ENCODE measurements at places on chromosomes 4 and X. TPM values are rescaled to one million over a fixed set of nuclear protein-coding genes. Genes with fewer than 3 reads are reported as not detected.

- DNase-seq = no peak
Measured at GRCh38 chrX:137031039-137031438, 2.8 kb downstream of the GPR101 start.

DNA sequence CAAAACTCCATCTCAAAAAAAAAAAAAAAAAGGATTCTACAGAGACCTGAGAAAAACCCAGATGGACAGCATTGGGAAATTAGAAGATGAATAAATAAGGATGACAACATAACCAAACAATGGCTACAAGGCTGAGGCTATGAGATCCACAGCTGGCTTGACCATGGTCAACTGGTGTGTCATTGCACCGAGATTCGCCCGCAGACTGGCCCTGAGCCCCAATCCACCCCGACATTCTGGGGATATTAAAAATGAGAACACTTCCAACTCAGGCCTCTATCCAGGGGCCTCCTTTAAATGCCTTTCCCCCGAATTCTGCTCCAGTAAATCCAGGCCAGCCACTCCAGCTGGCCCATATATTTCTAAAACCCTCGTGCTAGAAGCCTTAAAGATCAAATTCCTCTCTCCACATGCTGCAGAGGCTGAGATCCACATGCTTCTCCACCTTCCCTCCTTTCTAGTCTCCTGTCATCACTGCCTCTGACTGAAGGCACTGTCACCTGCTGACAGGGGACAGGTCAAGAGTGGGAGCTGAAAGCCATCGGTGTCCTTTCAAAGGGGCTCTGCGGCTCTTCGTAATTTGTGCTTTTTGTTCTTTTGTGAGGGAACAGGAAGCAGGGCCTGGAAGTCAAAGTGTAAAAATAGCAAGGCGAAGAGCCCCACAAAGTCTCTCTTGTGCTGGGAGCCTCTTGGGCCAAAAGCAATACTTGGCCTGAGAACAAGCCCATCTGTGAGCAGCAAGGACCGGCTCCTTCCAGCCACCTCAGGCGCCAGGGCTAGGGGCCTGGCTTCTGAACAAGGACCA, 203.7 kb downstream of the NSUN7 start:
- no peak for DNase-seq

- DNase-seq = peak; percentile 28
Measured at GRCh38 chrX:150581093-150581775, 12.8 kb downstream of the MTM1 start.

DNA sequence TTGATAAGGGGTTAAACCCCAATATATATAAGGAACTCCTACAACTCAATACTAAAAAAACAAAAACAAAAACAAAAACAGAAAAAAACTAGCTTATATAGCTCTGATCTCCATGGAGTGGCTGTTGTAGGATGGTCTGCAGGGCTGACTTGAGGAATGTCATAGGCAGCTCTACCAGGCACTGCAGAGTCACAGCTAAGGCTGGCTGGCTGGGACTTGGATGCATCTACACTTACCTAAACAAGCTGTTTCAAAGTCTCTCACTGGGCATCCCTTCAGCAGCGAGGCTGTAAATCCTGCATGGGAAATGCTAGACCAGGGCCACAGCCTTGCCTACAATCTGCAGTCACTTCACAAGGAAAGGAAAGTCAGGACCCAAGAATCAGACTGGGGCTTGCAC, 61.3 kb downstream of the HOPX start:
- no peak for DNase-seq

DNA sequence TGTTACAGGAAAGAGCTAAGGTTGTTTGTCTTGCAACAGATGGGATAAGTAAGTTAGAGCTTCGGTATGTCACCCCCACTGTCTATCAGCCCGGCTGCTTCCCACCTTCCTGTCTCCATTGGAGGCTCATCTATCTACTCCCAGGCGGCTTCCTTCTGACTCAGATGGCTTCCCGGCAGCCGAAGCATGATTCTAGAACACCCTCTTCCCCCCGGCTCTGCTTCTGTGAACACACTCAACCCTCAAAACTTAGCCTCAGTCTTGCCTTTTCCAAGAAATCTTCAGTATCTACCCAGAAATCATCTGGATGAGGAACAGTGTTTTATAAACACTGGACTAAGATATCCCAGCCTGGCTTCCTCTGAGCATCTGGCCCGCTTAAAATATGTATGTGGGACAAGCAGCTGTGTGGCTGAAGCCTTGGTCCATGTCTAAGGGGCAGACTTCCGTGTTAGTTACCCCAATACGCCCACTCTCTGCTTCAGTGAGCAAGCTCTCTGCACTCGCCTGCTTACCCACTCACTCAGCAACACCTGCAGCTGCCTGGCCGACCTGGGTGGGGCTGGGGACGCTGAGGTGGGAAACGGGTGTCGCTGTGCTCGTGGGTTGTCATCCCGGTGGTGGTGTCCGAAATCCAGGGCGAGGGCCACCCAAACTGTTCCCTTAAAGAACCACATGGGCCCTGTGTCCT, 12.0 kb upstream of the SLC2A9 start:
- no peak for DNase-seq

- DNase-seq = no peak
Measured at GRCh38 chr4:147173797-147174432, 228.3 kb upstream of the TTC29 start.

DNA sequence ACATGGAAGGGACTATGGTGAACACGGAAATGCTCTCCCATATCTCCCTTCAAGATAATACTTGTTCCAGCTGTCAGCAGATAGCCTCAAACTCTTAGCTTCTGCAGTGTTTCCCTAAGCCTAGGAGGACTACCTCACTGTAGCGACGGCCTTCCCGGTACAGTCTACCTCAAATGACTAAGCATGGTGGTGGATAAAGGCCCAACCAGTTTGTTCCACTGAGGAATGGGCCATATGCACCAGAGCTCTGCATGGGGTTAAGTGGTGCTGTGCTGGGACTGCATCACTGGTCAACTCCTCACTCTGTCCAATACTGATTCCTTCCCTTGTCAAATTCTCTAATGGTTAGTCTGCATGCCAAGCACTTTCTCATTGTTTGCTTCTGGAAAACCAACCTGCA, 119.6 kb upstream of the GNPDA2 start:
- DNase-seq = no peak

GRCh38 chrX:32281853-32282252, 929.5 kb downstream of the DMD start:
- DNase-seq = no peak

DNA sequence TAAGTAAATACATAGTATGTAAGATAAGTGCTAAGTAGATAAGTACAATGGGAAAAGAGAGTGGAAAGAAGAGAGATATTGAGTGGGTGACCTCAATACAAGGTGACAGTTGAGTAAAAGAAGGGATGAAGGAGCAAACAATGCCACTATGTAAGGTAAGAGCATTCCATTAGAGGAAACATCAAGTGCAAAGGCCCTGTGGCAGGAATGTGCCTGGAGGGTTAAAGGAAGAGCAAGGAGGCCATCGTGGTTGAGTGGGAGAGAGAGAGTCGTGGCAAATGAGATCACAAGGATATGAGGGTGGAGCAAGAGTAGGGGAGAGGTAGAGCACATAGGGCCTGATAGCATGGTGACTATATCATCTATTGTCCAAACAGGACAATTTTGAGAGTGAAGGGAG, 13.4 kb downstream of the EDNRA start:
- DNase-seq = no peak

DNA sequence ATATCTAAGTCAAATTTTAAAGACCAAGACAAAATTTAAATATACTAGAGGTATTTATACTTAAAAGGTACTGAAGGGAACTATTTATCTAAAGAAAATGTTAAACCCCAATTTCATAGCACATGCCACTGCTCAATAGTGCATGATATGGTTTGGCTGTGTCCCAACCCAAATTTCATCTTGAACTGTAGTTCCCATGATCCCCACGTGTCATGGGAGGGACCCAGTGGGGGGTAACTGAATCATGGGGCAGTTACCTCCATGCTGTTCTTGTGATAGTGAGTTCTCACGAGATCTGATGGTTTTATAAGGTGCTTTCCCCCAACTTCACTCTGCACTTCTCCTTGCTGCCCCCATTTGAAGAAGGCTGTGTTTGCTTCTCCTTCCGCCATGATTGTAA, 32.3 kb downstream of the MAML3 start:
- no peak for DNase-seq

DNA sequence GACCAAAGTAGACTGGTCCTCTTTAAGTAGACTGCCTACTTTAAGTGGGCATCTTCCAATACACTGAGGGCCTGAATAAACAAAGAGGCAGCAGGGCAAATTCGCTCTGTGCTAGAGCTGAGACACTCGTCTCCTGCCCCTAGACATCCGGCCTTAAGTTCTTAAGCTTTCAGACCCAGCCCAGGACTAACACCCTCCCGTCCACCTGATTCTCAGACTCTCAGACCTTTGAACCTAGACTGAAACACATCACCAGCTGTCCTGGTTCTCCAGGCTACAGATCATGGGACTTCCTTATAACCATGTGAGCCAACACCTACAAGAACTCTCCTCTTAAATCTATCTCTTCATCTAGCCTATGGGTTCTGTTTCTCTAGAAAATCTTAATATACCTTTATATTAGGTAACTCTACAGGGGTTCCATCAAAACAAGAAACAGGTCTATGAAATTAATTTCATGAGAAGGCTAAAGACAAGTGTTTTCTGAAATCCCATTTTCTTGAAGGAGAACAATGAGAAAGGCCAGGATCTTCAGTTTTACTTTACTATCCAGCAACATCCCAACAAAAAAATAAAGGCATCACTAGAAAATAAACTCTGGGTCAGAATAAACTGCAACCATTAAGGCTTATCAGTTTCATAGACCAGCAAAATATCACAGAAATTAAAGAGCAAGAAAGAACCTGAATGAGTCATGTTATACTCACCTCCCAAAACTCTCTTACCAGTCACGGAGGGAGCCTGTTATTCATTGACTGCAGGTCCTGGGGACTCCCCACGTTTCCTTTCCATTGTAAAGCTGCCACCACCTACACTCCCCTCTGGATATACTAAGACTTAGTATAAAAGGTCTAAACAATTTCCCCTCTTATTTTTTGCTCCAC, 14.8 kb downstream of the ADGRA3 start:
- DNase-seq = peak; percentile 66

The DCAF8L2 gene
- not detected for total RNA-seq

- DNase-seq = no peak
Measured at GRCh38 chr4:66178906-66179305, 508.6 kb upstream of the EPHA5 start.

The ATP7A gene
- total RNA-seq = 6.3 TPM
